ENCODE measurements at places on chromosomes 1 and 21.

GRCh38 chr1:108811611-108812010 lies 45.3 kb downstream of the AKNAD1 start:
- DNase-seq, result no peak

DNA sequence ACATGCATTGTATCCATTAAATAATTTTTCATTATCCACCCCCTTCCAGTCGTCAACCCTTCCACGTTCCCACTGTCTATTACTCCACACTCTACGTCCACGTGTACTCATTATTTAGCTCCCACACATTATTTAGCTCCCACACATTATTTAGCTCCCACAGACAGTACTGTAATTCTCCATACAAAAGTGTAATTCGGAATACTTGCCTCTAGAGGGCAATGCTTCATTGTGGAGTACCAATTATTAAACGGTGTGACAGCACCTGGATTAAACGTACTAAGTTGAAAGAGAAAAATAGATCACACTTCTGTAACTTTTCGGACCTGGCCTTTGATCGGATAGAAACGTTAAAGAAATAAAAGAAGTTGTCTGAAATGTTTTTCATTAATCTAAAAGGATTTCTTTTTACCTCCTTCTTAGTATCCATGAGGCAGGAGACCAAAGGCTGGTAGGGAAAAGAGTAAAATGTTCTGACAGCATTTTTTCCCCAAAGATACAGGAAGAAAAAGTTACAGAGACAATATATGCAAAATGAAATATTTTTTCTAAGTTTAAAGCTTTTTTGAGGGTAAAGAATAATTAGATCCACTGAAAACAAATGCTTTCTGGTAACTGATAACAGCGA lies 99.2 kb downstream of the LHX8 start:
- peak; percentile 5 for DNase-seq

GRCh38 chr1:119327094-119327449 lies 41.5 kb upstream of the HAO2 start:
- DNase-seq, result no peak

DNA sequence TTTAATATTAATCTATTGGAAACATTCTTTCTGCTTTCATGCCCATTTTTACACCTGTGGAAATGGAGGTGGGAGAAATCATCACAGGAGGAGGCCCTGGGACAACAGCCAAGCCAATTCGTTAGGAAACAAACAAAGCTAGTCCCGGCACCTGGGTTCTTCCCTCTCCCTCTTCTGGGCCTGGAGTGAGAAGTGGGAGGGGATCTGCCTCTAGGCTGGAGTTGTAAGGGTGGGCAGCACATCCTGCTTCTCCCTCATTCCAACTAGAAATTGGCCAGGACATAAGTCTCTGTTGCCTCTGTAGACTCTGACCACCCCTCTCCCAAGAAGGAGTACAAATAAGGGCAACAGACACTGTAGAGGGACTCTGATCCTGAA lies 20.2 kb upstream of the ERO1B start:
- no peak for DNase-seq

GRCh38 chr1:206809504-206810084 lies 37.3 kb upstream of the IL10 start:
- DNase-seq, result peak; percentile 58

DNA sequence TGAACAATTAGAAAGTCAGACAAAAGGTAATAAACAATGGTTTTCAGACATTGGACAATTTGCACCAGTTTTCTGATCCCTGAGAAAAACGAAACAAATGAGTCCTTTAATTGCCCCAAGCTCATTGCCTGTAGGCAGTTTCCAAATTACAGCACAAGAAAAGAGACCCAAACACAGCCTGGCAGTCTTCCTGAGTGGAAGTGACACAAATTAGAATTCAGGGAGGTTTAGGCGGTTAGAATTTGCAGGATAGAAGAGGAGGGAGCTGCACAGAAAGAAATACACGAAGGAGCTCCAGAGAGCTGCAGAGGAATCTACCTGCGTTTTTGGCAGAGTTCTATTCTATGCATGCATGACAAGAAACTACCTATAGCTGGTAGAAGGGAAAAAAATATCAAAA lies 115.7 kb downstream of the PIGK start:
- no peak for DNase-seq

All from inflammatory macrophage (primary cell).